Activated CD4-positive, alpha-beta T cell treated with anti-CD3 and anti-CD28 coated beads, Interleukin-2, amount 50 U/mL, for 1 hour (primary cell): ENCODE measurements at places on chromosomes 7 and 10.

DNA sequence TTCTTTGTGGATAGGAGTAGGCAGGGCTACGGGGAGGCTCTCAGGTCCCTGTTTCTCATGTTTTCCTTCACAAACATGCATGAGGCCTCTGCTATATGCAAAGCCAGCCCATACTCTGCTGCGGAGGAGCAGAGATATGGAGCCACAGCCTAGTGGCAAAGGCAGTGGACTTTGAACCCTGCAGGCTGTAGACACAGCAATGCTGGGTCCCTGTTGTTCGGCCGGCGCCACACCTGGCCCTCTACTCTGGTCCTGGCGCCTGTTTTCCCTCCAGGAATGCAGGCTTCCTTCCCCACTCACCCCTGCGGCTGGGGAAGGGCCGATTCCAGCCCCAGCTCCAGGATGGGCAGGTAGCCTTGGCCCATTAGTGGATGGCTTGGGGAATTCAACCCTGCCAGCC lies 11.5 kb downstream of the CLRN3 start:
- no peak for DNase-seq

- no peak for DNase-seq
Measured at GRCh38 chr10:132845041-132845551, 59.1 kb upstream of the NKX6-2 start.

GRCh38 chr10:5659702-5660528 lies 6.5 kb downstream of the ASB13 start:
- DNase-seq = no peak

- DNase-seq = no peak
Measured at GRCh38 chr10:86481761-86482160, 39.8 kb downstream of the WAPL start.

DNA sequence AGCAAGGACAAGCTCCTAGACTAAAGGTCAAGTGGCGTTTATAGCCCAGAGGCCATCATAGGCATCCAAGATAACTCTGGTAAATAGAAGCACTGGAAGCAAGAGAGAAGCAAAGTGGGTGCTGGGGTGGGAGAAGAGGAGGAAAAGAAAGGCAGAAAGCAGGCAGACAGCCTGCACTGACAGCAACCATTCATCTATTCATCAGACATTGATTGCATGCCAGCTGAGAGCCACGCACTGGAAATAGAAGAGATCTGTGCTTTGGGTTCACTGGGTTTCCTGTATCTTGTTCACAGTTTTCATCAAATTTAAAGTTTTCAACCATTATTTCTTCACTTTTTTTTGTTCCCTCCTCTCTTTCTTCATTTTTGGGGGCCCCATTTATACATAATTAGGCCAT lies 4.7 kb upstream of the SLIT1 start:
- DNase-seq = no peak

- no peak for DNase-seq
Measured at GRCh38 chr10:50224330-50224952, 26.9 kb downstream of the ASAH2 start.

DNA sequence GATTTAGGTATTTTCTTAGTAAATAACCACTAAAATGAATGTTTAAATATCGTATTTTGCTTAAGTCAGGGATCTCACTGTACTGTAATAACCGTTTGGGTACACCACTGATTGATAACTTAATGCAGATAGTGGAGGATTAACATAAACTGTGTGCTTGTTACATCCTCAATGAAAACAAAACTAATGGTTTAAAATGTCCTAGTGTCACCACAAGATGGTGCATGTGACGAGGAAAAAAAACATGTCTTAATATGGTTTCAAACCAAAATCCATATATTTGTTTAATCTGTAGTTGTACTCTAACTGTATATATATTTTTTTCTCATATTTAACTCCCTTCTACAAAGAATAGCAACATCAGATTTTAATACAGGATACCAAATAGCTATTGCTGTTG lies 19.2 kb downstream of the ARMC10 start:
- no peak for DNase-seq

GRCh38 chr10:114708084-114708483 lies 50.0 kb upstream of the ABLIM1 start:
- DNase-seq = no peak

DNA sequence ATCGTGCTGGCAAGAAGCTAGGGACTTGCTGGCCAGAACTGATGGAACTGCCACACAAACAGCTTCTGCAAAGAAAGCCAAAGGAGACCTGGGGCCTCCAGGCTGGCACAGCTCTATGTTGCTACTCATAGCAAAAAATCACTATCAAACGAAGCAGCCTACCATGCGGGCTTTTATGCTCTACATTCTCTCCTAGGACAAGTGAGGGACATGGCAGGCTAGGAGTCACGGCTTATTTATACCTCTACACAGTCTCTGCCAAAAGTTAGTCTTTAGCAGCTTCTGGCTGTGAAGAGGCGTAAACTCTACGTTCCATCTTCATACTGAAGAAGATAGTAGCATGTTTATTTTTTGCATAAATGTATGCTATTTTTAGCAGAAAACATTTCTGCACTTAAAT lies 35.4 kb downstream of the CDCA7L start:
- no peak for DNase-seq

- DNase-seq = no peak
Measured at GRCh38 chr10:102463983-102464382, 12.6 kb upstream of the C10orf95 start.

DNA sequence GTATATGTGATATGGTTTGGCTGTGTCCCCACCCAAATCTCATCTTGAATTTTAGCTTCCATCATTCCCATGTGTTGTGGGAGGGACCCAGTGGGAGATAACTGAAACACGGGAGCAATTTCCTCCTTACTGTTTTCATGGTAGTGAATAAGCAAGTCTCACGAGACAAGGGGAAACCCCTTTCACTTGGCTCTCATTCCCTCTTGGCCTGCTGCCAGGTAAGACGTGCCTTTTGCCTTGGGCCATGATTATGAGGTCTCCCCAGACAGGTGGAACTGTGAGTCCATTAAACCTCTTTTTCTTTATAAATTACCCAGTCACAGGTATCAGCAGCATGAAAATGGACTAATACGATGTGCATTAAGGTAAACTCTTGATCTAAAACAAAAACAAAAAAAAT lies 357.1 kb upstream of the AOAH start:
- DNase-seq = peak; percentile 11
